Stimulated activated CD4-positive, alpha-beta T cell treated with anti-CD3 and anti-CD28 coated beads, Interleukin-1b, Interleukin-23, amount 100 ng/mL, for 1 hour (primary cell): ENCODE measurements at places on chromosomes 4 and X.

DNA sequence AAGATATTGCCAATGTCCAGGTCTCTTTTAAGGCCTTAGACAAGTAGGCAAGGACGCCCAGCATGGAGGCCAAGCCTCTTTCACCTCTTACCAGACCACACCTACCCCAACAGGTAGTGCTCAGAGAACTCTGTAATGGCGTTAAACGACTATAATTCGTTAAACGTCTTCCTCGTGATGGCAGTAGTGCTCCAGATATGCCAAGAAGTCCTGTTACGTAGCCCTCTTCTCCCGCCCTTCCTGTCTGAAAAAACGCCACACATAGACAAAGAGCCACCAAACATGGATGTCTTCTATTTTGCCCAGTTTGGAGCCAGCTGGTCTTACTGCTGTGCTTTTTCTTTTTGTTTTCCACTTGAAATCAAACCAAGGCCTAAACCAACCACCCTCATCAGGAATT lies 190.7 kb downstream of the OR13H1 start:
- DNase-seq = no peak

DNA sequence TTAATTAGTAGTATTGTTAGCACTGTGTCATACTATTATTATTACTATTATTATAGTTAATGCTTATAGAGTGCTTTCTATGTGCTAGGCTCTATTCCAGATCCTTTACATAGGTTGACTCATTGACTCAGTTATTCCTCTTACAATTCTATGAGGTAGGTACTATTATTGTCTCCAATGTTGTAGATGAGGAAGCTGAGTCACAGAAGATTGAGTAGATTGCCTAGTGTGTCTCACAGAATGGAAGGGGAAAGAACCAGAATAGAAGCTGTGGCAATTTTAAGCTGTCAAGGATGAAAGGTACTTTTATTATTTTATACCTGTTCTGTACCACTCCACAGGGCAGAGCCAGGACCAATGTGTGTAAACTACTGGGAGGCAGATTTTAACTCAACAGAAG lies 1.9 kb upstream of the TCEAL1 start:
- DNase-seq = no peak

DNA sequence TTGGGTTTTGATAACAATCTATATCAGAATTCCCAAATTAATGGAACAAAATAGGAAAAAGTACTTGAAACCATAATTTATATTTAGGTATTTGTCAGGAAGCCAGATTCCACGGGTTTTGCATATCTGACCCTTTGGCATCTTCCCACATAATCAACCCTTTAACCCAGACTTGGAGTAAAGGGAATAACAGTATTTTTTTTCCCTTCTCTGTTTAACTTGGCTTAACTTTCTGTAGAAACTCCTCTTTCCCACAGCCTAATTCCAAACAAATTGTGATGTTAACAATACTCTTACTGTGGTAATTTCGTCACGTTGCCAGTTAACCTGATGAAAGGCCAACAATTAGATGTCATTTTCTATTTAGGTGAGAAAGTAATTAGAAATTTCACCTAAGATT lies 49.4 kb upstream of the GUCY1A1 start:
- DNase-seq = no peak

GRCh38 chr4:110611968-110612447 lies 10.9 kb downstream of the PITX2 start:
- no peak for DNase-seq

GRCh38 chr4:111475666-111476065 lies 669.6 kb upstream of the FAM241A start:
- DNase-seq = no peak

DNA sequence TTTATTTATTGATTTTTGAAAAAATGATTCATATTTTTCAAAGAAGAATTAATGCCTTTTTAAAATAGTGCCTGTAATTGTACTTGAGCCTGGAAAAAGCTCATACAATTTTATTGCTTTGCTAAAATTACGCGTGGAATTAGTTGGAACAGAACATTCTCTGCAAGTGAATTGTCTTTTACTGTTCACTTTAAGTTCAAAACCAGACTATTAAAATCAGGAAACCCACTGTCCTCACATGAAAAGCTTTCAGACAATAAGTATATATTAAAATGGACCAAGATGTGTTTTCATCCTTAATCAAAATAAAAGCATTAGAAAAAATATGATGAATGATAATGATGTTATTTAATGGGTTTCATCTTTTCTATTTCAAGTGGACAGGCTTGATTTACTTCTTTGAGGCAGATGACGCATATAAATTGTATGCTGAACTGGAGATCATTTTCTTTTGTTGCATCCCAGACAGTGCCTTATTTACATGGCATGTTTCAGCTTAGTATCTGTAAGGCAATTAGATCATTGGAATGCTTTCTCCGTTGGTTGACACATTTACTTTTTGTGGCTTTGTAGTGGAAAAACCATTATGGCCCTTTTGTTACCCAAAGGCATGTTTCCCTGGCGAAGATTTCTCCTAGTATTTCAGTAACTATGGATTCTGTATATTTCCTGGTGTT lies 299.0 kb upstream of the MAGEC2 start:
- no peak for DNase-seq

DNA sequence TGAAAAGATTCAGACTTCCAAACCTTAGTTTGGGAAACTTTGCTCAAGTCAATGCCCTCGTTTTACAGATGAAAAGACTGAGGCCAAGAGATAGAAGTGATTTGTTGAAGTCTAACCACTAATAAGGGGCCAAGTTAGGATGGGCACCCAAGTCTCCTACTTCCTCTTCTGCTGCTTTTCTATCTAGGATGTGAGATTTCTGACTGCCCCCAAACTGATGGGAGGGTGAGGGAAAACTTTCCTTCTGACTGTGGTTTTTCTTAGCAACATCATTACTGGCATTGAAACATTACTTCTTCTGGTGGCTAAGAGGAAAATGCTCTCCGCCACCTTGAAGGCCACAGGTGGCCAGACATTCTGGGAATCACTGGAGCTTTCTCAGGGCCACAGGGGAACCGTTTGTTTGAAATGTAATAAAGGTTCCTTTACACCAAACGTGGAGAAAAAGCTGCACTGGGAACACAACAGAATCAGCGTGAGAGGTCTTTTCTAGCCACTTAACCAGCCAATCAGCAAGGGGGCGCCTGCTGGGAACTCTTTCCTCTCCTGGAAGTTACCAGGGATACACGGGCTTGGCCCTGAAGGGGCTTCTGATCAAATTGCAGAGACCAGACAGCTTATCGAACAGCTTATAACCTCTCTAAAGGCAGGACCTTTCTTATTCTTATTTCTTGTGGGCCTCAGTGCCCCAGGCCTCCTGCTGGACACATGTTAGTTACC lies 115.9 kb upstream of the TEX13D start:
- DNase-seq = no peak

DNA sequence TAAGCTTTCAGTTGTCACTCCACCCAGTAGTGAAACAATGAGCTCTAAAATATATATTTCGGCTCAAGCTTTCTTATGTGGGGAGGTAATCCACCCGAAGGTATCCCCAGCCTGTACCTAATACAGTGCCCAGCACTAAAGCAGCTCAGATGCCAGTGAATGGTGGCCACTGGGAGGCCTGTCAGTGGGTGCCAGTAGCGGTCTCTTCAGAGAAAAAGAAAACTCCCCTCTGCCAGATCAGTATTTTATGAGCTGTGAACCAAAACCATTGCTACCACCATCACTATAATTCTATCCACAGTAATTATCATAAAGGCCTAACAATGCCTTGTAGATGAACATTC lies 835 bp upstream of the NFKB1 start:
- no peak for DNase-seq

GRCh38 chrX:124504111-124504983 lies 158.0 kb downstream of the SH2D1A start:
- DNase-seq = no peak

GRCh38 chrX:139834879-139835278 lies 98.0 kb downstream of the ATP11C start:
- no peak for DNase-seq

DNA sequence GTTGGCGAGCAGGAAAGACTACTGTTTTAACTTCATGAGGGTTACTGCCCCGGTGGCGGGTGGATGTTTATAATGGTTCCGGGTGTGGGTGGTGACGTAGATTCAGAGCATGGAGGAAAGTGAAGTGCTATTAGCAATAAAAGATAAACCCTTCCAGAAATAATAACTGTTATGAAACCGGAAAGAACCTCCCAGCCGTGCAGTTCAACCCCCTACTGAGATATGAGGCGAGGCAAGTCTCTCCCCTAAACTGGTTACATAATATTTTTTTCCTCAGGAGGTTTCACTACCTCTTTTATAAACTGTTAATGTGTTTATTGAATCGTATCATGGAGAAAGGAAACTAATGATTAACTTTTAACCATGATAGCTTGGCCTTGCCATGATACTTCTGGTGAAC lies 33.9 kb upstream of the STIM2 start:
- DNase-seq = no peak

GRCh38 chrX:130110379-130111219 lies at the start of gene ELF4:
Gene ELF4 (minus strand): TSS chrX:130110497. CDS start chrX:130081330, 29,167 bp downstream.
- DNase-seq = peak; percentile 28

GRCh38 chr4:114393295-114394038 lies 205.1 kb upstream of the UGT8 start:
- no peak for DNase-seq

DNA sequence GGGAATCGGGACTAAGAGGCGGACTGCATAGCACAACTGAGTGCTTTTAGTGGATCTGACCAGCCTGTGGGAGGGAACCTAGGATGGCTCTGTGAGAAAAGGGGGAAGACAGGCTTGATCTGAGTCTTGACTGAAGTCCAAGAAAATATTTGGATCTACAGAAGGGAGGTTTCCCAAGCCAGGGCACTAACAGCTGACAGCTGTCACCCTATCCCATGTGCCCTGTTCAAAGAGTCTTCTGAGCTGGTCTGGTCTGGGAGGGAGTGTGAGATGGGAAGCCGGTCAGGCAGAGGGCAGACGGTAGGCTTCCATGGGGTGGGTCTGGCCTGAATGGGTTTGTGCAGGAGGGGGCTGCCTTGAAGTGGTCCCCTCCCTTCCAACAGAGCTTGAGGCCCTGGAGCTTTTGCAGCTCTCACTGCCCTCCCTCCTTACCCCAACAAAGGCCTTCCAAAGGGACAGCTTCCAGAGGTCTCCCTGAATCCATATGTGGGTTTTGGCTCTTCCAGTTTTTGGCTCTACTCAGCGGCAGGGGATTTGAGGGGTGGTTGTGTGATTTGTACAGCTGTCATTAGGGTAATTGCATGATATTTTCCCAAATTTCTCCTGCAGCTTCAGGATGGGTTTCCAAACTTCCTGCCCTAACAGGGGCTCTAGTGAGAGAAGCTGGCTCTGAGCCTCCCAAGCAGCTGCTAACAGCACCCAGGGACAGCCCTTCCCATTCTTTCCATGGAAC lies 643.7 kb downstream of the BCOR start:
- DNase-seq = no peak

GRCh38 chr4:170015285-170015684 lies 10.9 kb downstream of the MFAP3L start:
- no peak for DNase-seq

GRCh38 chrX:132776486-132777210 lies 181.8 kb downstream of the HS6ST2 start:
- DNase-seq = no peak

DNA sequence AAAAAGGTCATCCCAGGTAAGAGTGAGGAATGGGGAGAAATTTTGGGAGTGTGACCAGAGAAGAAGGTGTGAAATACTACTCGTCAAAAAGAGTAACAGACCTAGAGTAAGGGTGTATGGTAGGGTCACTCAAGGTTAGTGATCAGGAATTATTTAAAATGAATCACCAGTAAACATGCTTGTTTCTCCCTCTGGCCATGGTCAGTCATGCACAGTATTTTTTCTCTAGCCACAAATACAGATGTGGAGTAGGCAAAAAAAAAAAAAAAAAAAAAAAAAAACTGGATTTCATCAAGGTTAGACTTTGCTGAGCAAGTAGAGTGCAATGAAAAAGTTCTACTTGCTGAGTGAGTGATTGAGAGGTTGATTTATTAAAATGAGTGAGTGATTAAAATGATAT lies 34.2 kb upstream of the SLIT2 start:
- no peak for DNase-seq

DNA sequence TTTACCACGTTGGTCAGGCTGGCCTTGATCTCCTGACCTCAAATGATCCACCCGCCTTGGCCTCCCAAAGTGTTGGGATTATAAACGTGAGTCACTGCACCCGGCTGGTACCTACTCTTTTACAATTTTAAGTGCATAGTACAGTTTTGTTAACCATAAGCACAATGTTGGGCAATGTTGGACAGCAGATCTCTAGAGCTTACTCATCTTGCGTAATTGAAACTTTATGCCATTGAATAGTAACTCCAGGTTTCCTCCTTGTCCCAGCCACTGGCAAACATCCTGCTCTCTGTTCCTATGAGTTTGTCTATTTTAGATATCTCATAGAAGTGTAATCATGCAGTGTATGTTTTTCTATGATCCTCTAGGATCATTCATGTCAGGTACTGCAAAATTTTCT lies 9.3 kb upstream of the CPE start:
- DNase-seq = no peak

DNA sequence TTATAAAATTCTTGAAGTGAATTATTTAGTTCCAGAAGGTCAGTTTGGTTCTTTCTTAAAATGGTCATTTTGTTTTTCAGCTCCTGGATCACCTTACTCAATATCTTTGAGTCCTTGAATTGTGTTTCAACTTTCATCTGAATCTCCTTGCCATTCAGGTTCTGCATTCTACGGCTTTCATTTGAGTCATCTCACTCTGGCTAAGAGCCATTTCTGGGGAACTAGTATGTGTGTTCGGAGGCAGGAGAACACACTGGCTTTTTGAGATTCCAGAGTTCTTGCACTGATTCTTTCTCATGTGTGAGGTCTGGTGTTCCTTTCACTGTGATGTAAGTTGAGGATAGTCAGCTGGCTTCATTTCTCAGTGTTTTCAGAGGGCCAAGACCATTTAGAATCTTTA lies 708.4 kb upstream of the FRG1 start:
- DNase-seq = no peak

GRCh38 chr4:35966566-35966965 lies 277.7 kb downstream of the ARAP2 start:
- no peak for DNase-seq

- no peak for DNase-seq
These were observed 89.3 kb upstream of the NKX1-1 start for GRCh38 chr4:1495416-1496115.

GRCh38 chr4:74339501-74339900 lies 25.4 kb upstream of the EREG start:
- DNase-seq = no peak

GRCh38 chr4:48660347-48660746 lies 119.7 kb downstream of the FRYL start:
- DNase-seq = no peak

- DNase-seq = no peak
These were observed 70.2 kb downstream of the CD38 start for GRCh38 chr4:15848191-15848842.

DNA sequence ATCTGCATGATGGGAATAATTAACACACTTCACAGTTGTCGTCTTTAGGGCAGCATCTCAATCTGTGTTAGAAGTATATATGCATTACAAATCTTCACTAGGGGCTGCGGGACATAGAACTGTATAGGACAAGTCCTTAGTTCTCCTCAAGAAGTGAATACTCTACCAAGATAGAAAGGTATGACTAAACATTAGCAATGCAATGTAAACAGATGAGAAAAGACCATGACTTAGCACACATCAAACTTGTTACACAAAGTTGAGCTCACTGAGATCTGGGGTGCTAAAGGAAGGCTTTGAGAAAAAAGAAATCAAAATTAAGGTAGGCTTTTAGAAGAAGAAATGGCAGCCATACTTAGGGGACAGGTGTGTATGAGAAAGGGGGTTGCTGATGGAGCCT lies 182.1 kb upstream of the MAP3K15 start:
- no peak for DNase-seq

- DNase-seq = no peak
These were observed 44.5 kb downstream of the TRIM2 start for GRCh38 chr4:153248641-153249198.

- no peak for DNase-seq
These were observed 55.9 kb downstream of the MTNR1A start for GRCh38 chr4:186499467-186499866.
